NCI-H1694 treated with DMSO at 0.1 percent for 48 hours (cell line): ENCODE measurements at places on chromosomes 5 and 9.

- no peak for DNase-seq
Measured at GRCh38 chr5:171309276-171310211, 496 bp downstream of the TLX3 start.

GRCh38 chr9:131500939-131501541, 1.7 kb upstream of the POMT1 start:
- no peak for DNase-seq

DNA sequence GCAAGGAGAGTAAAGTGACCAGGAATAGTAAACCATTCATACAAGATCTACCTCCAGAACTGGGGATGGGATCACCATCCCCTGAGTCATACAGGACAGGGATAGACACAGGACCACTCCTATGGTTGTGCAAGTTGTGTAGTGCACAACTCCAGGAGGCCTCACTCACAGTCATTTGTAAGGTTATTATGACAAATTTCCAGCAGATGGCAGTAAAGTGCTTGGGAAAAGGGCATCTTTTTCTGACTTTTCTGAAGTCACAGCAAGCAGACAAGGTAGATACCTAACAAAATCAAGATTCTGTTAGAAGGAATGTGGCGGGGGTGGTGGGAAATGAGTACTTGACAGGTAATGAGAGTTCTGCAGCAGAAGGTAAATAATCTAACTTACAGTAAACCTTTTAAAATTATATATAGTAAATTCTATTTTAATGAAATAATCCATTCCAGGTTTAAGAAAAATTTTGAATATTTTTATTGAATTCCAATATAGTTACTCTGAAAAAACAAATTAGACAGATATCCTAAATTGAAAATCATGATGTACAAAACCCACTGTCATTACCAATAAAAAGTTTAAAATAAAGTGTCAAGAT, 16.7 kb upstream of the KIF27 start:
- DNase-seq: peak; percentile 49

- DNase-seq: no peak
Measured at GRCh38 chr5:3401635-3402034, 194.0 kb upstream of the IRX1 start.

DNA sequence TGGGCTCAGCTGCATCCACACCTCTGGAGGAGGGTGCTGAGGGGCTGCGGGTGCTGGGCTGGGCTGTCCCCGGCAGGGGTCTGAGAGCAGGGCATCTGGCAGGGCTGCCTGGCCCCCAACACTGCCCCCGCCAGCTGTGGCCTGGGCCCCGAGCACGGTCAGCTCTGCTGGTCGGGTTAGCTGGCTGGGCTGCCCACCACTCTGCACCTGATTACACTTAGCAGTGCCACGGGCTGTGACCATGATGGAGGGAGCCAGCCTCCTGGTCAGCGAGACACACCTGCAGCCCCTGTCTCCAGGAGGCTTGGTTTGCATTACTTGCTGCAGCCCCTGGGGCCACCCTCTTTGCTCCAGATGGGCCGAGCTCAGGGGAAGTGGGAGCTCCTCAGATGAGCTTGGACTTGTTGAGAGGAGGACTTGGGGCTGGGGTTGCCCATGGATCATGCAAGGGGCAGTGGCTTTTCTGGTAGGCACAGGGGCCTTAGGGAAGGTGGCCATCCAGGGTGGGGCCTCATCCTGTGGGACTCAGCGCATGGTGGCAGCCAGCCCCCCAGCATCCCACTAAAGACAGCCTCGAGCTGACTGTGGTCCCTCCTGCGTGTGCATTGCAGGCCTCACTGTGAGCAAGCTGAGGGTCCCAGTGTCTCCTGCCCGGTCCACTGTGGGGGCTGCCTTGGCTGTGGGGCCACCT, 132.0 kb upstream of the FAM120A start:
- no peak for DNase-seq

DNA sequence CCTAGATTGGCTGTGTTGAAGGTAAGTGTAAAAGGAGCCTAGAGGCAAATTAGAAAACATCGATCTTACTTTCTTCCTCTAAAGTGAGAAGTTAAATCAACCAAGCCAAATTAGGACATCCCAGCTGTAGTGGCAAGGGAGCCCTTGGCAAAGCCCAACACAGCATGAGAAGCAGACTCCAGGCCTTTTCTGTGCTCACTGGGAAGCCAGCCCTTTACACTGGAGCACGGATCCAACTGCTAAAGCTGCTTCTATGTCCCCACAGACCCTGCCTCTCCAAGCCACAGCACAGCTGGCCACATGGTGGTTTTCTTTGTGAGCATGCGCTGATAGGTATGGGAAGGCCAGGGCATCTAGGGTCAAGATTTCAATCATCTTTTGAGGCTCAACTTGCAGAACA, 94.1 kb downstream of the APBA1 start:
- DNase-seq: no peak

DNA sequence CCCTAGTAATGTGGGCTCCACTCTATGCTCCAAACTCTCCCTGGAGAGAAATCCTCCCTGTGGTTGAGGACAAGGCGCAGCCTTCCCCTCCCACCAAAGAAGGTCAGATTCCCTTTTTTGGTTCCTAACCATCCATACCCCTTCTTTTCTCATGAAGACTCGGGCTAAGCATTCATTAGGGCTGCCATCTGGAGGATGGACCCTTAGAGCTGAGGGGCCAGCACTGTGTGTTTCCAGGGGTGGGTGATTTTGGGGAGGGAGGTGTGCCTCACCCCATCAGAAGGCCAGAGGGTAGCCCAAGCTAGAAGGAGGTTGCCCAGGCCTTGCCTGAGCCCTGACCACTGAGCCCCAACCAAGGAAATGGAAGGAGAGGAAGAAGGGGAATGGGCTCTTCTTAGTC, 36.8 kb downstream of the TGFBI start:
- DNase-seq: no peak

DNA sequence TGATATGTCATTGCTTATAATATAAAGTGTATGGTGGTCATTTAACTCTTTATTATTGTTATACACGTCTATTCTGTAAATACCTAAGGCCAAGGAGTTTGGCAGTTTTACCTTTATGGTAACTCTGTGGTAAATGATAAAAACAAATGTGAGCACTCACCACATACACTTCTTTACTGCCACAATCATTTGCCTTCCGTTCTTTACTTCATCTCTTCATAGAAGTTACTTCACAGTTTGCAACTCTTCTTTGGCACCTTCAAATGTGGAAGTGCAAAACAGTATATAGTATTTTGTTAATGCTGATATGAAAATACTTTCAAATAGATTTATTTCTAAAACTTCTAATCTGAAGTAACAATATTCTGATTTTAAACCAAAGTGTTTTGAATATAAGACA, 4.4 kb upstream of the MEF2C start:
- DNase-seq: no peak

GRCh38 chr5:172872997-172873491, 39.0 kb downstream of the ERGIC1 start:
- no peak for DNase-seq

DNA sequence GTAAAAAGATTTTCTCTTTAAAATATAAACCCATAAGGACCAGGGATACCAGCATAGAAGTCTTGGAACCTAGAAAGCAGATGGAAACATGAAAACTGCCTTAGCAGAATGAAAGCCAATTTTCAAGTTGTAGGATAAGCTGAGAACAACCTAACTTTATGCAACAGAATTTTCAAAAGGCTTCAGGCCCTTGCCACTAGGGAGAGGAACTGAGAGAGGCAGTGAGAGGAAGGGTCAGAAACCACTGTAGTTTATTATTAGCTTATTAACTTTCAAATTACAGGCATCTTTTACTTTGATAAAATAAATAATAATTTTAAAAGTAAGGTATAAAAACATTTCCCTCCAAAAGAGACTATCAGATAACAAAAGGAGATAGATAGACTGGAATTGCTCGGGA, 33.4 kb downstream of the FAM81B start:
- no peak for DNase-seq

GRCh38 chr5:141431286-141431685, 979 bp downstream of the PCDHGA12 start:
- no peak for DNase-seq

DNA sequence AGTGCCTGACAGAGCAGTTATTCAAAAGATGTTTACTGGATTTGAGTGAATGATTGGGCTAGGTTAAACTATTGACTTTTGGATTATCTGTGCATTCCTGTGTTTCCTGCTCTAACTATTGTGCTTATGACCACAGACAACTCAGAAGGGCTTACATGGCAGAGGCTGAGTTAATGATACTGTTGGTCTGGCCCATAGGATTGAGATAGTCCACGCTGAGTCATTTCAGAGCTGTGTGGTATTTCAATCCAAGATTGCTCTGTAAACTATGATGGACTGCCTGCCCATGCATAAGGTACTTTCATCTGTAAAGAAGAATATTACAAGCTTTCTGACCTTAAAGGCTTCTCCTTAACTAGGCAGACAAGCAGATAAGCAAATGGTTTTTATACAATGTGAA, 49.1 kb upstream of the SLIT3 start:
- DNase-seq: no peak

- DNase-seq: no peak
Measured at GRCh38 chr5:124343451-124343867, 403.0 kb downstream of the ZNF608 start.

DNA sequence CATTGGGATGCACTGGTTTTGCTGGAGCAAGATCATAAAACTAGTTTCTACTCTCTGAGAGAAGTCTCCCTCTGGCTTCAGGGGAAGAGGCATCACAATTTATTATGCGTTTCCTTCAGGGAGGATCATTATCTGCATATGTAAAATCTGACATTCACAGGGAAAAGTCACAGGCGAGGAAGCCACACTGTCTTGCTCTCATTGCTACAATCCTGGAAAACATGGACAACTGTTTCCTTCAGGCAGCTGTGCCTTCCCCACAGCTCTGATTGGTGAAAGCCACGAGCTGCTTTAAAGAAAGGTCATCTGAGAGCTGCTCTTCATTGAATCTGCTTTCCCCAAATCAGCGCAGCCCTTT, 397.8 kb downstream of the MED10 start:
- no peak for DNase-seq
